ENCODE measurements at places on chromosomes 2 and 18. TPM values are rescaled to one million over a fixed set of nuclear protein-coding genes. Genes with fewer than 3 reads are reported as not detected.

Gene DSG1
- not detected for total RNA-seq

GRCh38 chr2:30315391-30316063 is 84.2 kb downstream of the LBH start:
- no peak for DNase-seq

GRCh38 chr2:187214306-187214705 is 233.7 kb downstream of the CALCRL start:
- DNase-seq, result no peak

DNA sequence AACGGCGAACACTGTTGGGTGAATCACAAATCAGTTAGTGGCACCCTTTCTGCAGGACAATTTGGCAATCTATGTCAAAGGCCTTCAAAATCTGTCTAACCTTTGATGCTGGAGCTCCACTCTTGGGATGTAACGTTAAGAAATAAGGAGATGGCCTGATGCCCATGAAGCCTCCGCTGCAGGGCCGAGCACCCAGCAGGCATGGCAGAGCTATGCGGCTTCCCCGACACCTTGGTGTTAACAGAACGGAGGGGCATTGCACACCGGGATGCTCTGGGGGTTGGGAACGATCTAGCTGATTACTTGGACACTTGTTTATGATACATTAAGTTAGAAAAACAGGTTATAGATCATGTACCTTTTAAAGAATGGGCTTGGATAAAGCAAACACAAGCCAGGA is 265.3 kb downstream of the HDAC4 start:
- no peak for DNase-seq

Gene SIGLEC15
- total RNA-seq, result not detected

DNA sequence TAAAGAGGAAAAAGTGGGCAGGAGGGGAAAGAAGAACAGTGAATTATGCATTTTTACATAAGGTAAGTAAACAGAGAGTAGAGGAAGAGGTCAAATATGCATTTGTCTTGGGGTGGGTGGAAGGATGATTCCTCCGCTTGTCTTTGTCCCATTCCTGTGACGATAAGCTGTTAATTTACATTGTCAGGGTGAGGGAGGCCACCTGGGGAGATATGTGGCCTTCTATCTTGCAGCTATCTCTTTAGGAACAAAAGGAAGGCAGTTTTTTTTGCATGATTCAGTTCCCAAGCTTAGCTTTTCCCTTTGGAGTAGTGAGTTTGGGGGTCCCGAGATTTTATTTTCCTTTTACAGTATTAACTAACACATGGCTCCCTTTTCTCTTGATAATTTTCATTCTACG is 2.2 kb upstream of the INPP4A start:
- no peak for DNase-seq
